Aorta (tissue), 5 donors: ENCODE measurements at places on chromosomes 3 and 15. TPM values are rescaled to one million over a fixed set of nuclear protein-coding genes. Genes with fewer than 3 reads are reported as not detected.

GRCh38 chr3:141060327-141060726 lies 9.2 kb downstream of the SPSB4 start:
- no peak overlapping the region for H3K4me3 ChIP-seq
- H3K27ac ChIP-seq: no peak overlapping the region
- no peaks in the 10 kb centered on the region for H3K36me3 ChIP-seq
- no peaks in the 10 kb centered on the region for H3K27me3 ChIP-seq
- no peak for DNase-seq

DNA sequence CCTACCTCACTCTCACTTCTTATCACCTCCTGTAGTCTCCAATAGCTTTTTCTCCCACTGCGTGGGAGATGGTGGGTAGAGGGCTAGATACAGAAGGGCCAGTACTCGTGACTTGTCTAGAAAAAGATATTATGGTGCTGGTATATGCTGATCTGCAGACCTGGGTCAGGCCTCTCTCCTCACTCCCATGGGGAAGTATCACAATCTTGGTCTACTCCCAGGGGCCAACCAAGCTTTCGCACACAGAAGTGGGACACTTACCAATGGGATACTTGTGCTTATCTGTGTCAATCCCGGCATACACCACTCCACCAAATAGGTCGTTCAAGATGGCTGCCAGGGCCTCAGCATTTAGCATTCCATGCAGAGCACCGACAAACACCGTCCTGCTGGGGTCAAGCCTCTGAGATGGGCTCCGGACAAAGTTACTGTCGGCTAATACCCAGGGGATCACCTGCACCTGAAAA lies 9.0 kb upstream of the RPS17 start:
- no peak overlapping the region for H3K4me3 ChIP-seq
- H3K27me3 ChIP-seq: no peaks in the 10 kb centered on the region
- H3K36me3 ChIP-seq: peaks cover 3% of the 10 kb centered on the region

- no peak overlapping the region for H3K4me3 ChIP-seq
- H3K27ac ChIP-seq: no peak overlapping the region
- H3K36me3 ChIP-seq: no peaks in the 10 kb centered on the region
- H3K27me3 ChIP-seq: no peaks in the 10 kb centered on the region
Measured at GRCh38 chr3:59320080-59320479, 270.3 kb upstream of the CFAP20DC start.

DNA sequence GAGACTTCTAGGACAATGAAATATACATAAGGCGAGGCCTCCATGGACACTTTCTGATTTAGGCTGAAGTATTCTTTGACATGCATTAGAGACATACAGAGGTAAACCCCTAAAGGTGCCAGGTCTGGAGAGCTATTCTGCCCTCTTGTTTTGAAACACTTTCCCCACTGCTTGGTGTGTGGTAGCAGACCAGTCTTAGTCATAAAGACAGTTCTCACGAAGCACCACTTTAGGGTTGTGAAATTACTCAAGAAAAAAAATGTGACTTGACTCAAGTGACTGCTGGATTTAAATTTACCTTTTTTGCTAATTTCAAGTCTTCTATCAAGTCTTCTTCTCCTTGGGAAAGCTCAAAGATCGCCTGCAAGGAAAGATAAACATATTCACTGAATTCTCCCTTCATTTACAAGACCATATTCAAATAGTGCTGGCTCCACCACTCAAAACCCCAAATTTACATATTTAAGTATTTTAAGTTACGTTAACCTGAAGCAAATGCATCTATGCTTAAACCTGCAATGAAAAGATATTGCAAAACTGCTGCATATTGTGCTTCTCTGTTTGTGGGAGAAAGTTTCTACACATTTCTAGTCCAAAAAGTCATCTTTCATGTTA lies 48.4 kb downstream of the ARHGEF3 start:
- no peaks in the 10 kb centered on the region for H3K36me3 ChIP-seq
- no peak for DNase-seq
- H3K27ac ChIP-seq: no peak overlapping the region
- no peak overlapping the region for H3K4me3 ChIP-seq

DNA sequence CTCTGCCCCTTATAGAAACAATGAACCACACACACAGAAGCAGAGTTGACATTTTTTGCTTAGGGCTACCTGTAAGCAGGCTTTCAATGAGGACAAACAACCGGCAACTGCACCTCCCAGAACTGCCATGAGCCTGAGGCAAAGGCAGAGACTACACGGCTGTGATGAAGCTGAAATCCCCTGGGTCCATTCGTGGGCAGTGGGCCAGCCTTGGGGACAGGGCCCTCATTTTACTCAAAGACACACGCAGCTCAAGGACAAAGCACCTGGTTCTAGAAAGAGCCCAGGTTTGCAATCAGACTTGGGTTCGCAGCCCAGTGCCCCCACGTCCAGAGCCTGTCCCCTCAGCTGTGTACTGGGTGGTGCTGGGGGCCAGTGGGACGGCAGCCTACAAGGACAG lies 17.9 kb downstream of the FAM174B start:
- DNase-seq: peak; percentile 64
- no peak overlapping the region for H3K27ac ChIP-seq
- H3K4me3 ChIP-seq: no peak overlapping the region
- H3K4me1 ChIP-seq: no peaks in the 10 kb centered on the region
- no peaks in the 10 kb centered on the region for H3K36me3 ChIP-seq
- no peaks in the 10 kb centered on the region for H3K27me3 ChIP-seq

Gene FAM3D
- polyA plus RNA-seq: 8.8 TPM

GRCh38 chr15:95875121-95875643 lies 455.3 kb upstream of the NR2F2 start:
- H3K4me1 ChIP-seq: peaks cover 3% of the 10 kb centered on the region
- peak; percentile 61 for DNase-seq
- H3K27me3 ChIP-seq: no peaks in the 10 kb centered on the region
- H3K27ac ChIP-seq: peak overlapping the region; percentile 9
- H3K36me3 ChIP-seq: no peaks in the 10 kb centered on the region

Gene NR1I2
- polyA plus RNA-seq: 0.20 TPM

DNA sequence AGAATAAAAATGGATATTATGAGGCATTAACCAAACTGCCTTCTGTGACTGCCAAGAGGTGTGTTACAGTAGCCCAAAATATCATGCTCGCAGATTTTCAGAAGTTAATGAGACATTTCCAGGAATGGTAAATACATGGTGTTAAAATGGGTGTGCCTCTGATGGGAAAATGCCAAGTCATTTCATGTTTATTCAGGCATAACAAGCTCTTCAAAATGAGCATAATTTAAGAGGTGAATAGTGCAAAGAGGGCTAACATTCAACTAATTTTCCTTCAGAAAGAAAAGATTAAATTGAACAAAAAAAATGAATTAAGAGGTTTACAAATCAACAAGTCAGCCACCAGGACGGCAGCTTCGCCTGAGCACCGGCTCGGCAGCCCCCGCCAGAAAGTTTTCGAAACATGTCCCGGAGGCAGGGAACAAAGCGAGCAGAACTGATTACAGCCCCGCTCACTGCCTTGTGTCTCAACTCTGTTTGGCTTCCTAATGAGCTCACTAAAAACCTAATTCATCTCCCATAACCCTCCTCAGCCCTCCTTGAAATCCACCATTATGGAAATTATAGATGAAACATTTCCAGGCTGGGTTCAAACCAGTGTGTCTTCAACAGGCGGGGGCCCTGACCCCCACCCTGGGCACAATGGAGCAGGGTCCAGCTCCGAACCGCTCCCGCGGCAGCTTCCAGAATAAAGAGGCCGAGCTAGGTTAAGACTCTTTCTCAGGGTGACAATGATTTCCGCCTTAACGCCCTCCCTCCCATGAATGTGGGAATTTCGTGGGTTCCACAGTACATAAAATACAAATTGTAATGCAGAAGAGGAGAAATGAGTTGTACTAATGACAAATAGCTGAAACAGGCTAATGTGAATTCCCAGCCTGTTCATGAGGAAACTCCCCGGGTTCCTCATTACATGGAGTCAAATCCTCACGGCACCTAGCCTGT lies 43.9 kb downstream of the MEIS2 start:
- H3K4me3 ChIP-seq: no peak overlapping the region
- no peak for DNase-seq
- no peaks in the 10 kb centered on the region for H3K36me3 ChIP-seq
- H3K27ac ChIP-seq: no peak overlapping the region
- H3K4me1 ChIP-seq: no peaks in the 10 kb centered on the region

GRCh38 chr3:143334231-143334630 lies 214.7 kb downstream of the CHST2 start:
- H3K4me1 ChIP-seq: peaks cover 4% of the 10 kb centered on the region
- DNase-seq: no peak
- H3K27ac ChIP-seq: no peak overlapping the region
- no peak overlapping the region for H3K4me3 ChIP-seq

Gene LDHAL6B
- not detected for polyA plus RNA-seq

Gene SELENOS
- 123 TPM for polyA plus RNA-seq

Gene ANKUB1
- polyA plus RNA-seq: not detected

Gene CGNL1
- polyA plus RNA-seq: 4.1 TPM

DNA sequence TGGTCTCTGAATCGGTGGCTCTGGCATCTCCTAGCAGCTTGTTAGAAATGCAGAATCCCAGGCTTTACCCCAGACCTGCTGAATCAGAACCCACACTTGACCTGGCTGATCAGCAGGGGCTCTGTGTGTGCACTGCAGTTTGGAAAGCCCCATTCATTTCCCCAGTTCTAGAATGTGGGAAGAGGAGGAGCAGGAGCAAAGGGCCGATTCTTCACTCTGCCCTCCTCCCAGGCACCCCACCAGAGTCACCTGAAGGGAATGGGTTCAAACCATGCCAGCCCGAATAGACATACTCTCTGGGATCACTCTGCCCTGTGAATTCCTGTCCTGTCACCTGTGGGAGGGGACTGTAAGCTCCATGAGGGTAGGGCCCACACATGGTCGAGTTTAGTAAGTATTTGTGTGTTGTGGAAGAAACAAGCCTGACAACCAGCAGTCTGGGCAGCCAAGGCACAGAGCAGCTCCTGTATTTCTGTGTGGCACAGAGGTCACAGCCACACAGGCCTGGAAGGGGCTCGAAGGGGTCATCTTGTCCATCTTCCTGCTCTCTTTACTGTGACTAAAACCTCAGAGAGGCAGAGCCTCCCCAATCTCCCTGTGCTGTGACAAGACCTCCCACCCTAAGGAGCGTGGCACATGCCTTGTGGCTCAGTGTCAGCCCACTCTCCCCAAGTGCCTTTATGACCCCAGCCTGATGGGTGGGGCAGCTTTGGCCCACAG lies 29.0 kb upstream of the HHATL start:
- H3K4me1 ChIP-seq: no peaks in the 10 kb centered on the region
- H3K27ac ChIP-seq: no peak overlapping the region
- no peak for DNase-seq
- no peaks in the 10 kb centered on the region for H3K36me3 ChIP-seq

- H3K4me1 ChIP-seq: no peaks in the 10 kb centered on the region
- H3K27ac ChIP-seq: no peak overlapping the region
- DNase-seq: peak; percentile 50
- no peak overlapping the region for H3K4me3 ChIP-seq
Measured at GRCh38 chr15:87672309-87673288, 583.9 kb downstream of the NTRK3 start.

DNA sequence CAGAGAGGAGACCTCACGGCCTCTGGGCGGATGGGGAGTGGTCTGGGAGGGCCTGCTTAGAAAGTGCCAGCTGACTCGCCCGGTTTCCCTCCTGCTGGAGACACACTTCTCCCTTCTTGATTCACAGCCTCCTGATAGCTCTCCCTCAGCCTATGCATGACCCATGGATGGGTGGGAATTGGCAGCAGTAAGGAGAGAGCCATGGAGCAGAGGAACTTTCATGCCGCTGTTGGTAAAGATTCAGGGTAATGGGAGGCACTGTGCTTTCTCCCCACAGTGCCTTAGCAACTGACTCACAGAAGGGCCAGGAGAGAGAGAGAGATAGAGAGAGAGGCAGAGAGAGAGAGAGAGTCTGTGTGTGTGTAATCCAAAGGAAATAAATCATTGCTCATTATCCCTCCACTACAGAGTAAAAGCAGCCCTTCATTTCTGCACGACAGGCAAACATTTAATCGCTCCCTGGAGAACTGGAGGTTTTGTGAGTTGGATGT lies 82.8 kb downstream of the SEMA5B start:
- no peaks in the 10 kb centered on the region for H3K4me1 ChIP-seq
- H3K36me3 ChIP-seq: no peaks in the 10 kb centered on the region
- no peaks in the 10 kb centered on the region for H3K27me3 ChIP-seq
- no peak for DNase-seq
- H3K4me3 ChIP-seq: no peak overlapping the region
- no peak overlapping the region for H3K27ac ChIP-seq

DNA sequence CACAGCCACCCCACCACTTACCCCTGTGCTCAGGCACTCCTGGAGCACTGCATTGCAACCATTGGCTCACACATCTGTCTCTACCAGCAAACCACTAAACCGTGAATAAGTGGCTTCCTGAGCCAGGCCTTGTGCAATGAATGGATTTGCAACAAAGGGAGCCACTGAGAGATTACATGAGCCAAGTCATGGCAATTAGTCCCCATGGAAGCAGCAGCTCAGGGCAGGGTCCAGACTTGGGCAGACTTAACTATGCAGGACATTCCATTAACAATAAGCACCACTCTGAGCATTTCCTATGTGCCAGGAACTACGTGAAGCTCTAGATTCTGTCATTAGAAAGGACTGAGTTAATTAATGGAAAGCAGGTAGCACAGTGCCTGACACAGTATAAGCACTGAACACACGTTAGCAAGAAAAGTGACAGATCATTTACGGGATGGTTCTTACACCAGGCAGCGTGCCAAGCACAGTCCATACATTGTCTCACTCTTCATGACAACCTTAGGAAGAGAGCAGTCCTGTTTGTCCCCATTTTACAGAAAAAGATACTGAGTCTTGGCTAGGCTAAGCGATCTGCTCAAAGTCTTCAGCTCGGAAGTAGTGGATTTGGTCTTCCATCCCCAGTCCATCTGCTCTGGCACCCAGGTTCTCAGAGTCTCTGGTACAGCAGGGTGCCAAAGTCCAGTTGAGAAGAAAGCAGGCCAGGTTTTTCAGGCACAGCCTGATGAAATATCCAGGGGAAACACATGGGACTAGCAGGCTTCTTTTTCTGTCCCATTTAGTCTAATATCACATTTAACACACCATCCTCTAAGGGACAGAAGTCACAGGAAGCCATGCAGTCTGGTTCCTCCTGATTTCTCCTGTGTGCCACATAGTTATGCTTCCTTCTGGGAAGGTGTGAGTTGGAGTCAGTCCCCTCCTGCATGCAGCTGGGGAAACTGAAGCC lies 44.1 kb downstream of the LIPC start:
- no peaks in the 10 kb centered on the region for H3K36me3 ChIP-seq
- H3K27ac ChIP-seq: no peak overlapping the region
- no peaks in the 10 kb centered on the region for H3K27me3 ChIP-seq
- DNase-seq: no peak

DNA sequence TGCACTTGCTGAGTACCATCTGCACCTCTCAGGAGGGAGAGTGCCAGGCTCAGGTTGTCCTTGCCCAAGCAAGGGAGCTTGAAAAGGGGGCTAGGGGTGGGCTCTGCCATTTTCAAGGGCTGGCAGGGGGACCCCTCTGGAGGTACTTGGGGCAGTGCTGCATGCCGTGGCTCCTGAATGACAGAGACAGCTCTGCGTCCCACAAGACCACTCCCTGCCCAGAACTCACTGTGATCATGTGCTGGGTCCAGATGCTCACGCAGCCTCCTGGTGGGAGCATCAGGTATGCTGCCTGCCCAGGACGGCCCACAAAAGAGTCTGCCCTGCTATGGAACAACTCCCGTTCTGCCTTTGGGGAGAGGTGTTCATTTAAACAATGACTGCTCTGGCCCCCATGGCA lies 165.2 kb downstream of the GOLGA6L4 start:
- H3K36me3 ChIP-seq: peaks cover 3% of the 10 kb centered on the region
- H3K27me3 ChIP-seq: no peaks in the 10 kb centered on the region
- DNase-seq: no peak
- H3K27ac ChIP-seq: no peak overlapping the region
- no peaks in the 10 kb centered on the region for H3K4me1 ChIP-seq
